ENCODE measurements at places on chromosomes 7 and 10.

- DNase-seq: no peak
These were observed 24.9 kb downstream of the CALML3 start for GRCh38 chr10:5549462-5550249.

DNA sequence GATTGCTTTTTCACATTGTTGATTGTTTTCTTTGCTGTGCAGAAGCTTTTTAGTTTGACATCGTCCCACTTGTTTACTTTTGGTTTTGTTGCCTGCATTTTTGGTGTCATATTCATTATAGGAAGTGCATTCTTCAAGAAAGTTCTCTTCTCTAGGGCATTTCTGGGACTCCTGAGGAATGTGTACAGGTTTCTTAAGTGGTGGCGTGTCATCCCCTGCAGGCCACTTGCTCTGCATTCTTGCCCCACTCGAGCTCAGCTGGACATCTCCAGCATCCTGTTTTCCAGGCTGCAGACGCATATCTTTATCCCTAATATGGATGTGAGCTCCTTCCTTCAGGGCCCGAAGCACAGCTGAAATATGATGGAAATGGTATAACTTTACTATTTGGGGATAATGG is 255.6 kb upstream of the HABP2 start:
- no peak for DNase-seq

- DNase-seq: no peak
These were observed 25.6 kb upstream of the MGMT start for GRCh38 chr10:129441372-129442009.

DNA sequence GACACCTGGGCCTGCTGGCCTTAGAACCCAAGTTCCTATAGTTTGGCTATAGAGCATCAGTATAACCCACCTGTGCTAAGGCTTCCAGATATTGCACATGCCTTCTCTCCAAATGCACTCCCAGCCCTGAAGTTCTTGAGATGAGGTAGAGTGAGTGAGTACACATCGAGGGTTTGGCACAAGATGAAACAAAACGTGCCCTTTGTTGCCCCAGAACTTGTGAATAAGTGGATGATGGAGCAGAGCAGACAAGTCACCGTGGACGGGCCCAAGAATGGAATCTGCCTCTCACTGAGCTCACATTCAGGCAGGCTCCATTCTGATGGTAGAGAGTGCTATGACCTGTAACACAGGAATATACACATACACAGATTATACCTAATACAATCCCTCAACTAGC is 73.0 kb upstream of the STK17A start:
- DNase-seq: no peak

DNA sequence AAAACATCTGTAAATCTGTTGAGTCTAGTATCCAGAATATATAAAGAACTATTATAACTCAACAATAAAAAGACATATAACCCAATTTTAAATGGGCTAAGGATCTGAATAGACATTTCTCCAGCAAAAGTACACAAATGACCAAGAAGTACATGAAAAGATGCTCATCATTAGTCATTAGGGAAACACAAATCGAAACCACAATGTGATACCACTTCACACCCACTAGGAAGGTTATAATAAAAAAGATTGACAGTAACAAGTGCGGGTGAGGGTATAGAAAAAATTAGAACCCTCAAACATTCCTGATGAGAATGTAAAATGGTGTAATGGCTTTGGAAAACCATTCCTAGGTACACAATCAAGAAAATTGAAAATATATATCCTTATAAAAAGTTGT is 4.1 kb downstream of the XPNPEP1 start:
- no peak for DNase-seq

- no peak for DNase-seq
These were observed 121.6 kb downstream of the MTPAP start for GRCh38 chr10:30227481-30227880.

- peak; percentile 80 for DNase-seq
These were observed 1.2 kb upstream of the GTPBP4 start for GRCh38 chr10:986881-987619.

- DNase-seq: no peak
These were observed 141.4 kb downstream of the DOCK4 start for GRCh38 chr7:112064627-112065385.

GRCh38 chr7:266851-267840 is 22.8 kb upstream of the FOXL3 start:
- no peak for DNase-seq

DNA sequence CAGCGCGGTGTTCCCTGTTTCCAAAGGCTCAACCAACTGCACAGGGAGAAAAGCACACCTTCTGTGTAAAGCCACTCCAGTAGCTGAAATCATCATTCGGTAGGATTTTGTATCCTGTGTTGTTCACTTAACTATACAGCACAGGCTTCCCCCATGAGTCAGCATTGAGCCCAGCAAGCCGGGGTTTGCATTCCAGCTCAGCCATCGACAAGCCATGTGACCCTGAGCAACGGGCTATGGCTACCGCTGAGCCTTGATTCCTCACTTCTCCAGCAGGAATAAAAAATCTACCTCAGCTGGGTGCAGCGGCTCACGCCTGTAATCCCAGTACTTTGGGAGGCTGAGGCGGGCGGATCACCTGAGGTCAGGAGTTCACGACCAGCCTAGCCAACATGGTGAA is 44.1 kb upstream of the ATP6V0A4 start:
- no peak for DNase-seq

All from HS-27A (cell line).